ENCODE measurements at places on chromosomes 1 and 21.
A peak's percentile ranks its signal among the peaks of the same experiment; 100 is the strongest.

DNA sequence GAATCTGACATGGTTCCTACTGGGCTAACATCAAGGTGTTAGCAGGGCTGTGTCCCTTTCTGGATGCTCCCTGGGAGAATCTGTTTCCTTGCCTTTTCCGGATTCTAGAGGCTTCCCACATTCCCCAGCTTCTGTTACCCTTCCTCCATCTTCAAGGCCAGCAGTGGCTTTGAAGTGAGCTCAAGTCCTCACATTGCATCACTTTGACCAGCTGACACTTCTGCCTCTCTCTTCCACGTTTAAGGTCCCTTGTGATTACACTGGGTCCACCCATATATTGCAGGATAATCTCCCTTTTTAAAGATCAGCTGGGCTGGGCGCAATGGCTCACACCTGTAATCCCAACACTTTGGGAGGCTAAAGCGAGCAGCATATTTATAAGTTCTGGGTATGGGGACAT, 33.1 kb downstream of the CNST start:
- no peak for DNase-seq

DNA sequence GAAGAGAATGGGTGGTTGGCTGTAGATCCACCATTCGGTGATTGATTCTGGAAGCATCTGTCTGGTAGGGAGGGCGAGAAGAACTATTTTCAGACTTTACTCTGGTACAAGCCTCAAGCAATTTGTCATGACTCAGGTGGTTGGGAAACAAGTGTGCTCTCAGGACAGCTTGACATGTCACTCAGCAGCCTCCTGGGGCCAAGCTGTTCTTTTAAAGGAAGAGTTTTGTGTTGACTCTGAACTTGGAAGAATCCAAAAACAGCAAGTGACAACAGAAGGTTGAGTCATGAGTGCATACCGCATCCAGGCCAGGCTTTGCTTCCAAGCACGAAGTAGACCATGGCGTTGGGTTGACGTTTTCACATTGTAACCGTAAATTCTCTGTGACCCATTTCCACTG, 65.9 kb downstream of the CLIC6 start:
- no peak for DNase-seq

DNA sequence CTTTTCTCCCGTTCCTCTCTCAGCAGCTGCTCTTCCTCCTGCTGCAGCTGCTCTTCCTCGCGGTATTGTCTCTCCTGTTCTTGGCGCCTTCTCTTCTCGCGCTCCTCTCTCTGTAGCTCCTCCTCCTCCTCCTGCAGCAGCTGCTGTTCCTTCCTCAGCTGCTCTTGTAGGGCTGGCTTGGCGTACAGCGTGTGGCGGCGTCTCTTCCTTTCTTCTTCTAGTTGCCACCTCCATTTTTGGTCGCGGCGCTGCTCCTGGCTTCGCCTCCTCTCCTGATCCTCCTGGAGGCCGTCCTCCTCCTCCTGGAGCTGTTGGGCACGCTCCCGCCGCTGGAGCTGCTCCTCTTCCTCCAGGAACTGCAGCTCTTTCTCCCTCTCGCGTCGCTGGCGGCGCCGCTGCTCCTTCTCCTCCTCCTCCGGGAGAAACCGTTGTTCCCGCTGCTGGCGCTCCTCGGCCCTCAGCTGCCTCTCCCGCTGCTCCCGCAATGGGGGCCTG, 4.8 kb downstream of the TCHH start:
- DNase-seq: no peak

DNA sequence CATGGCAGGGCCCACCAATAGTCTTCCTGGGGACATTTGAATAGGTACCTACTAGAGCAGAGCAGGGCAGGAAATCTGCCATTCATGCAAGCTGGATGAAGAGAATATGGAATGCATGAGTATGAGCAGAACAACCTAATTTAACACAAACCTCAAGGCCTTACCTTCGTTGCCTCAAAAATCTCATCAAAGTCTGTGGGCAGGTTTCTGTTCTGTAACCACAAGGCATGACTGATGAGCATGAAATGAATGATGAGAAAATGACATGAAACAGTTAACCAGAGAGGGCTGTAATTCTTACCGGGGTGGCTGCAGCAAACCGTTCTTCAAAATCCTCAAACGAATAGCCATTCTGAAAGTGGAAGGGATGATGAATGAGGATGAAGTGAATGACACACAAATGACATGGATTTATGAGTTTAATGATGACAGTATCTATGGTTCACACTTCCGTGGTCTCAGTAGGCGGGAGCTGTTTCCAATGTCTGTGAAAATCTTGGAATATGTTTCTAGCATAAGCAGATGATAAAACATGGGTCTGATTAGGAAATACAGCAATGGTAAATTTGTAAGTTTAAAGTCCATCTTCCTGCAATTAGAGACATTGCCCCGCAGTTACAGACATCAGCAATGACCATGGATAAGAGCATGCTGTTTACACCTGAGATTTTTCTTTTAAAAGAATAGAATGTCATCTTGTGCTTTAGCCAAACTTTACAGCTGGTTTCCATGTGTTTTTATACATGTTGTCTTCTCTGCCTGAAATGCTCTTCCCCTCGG, 67.6 kb upstream of the C8B start:
- no peak for DNase-seq

- no peak for DNase-seq
These were observed 98.6 kb downstream of the SIPA1L2 start for GRCh38 chr1:232531291-232531690.

DNA sequence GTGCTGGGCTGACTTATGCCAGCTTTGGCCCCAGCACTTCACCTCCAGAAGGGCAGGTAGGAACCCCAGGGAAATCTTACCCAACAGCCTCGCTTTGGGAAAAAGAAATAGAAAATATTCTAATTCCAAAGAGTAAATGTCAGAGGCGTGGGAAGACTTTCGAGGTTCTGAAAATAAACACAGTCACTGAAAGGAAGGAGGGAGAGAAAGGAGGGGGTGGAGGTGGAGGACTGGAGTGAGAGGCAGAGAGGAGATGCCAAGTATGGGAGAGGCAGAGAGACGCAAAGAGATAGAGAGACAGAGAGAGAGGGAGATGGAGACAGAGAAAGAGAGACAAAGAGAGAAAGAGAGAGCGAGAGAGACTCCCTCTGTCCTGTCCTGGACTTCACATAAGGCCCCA, 395.0 kb downstream of the PTPRU start:
- no peak for DNase-seq

DNA sequence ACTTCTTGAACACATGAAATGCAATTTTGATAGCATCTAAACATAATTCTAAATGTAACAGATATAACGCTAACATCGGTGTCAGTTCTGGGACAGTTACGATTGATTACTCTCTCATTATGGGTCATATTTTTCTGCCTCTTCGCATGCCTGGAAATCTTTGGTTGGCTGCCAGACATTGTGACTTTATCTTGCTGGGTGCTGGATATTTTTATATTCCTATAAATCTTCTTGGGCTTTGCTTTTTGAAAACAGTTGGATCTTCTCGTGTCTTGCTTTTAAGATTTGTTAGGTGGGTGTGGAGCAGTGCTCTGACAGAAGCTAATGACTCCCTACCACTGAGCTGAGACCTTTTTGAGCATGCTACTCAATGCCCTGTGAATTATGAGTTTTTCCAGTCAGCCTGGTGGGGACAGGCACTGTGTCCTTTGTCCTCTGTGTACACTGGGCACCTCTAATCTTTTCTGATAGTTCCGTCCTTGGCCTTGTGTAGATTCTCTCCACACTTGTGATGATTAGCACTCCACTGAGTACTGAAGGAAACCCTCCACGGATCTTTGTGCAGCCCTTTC, 28.0 kb upstream of the EDARADD start:
- DNase-seq: no peak

GRCh38 chr1:180947901-180948640, 35.4 kb downstream of the KIAA1614 start:
- no peak for DNase-seq

DNA sequence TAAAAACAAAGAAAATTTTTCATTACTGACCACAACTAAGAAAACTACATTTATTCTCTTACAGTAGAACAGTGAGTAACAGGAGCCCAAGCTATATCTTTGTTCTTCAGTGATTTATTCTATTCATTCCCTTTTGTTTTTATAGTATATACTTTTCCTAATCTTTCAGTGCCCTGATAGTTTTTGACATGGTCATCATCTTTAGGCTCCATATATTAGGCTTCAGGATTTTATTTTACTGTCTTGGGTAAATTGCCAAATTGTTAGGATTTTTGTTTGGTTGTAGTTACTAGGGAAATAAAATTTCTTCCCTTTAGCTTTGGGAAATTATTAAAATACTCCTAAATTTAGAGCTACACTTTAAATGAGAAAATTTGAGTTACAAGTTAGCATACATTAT, 10.3 kb downstream of the FBXO28 start:
- DNase-seq: no peak

- DNase-seq: no peak
These were observed 3.0 kb upstream of the OR2C3 start for GRCh38 chr1:247539215-247539614.

GRCh38 chr1:156114919-156115513, 505 bp downstream of the LMNA start:
- no peak for DNase-seq

DNA sequence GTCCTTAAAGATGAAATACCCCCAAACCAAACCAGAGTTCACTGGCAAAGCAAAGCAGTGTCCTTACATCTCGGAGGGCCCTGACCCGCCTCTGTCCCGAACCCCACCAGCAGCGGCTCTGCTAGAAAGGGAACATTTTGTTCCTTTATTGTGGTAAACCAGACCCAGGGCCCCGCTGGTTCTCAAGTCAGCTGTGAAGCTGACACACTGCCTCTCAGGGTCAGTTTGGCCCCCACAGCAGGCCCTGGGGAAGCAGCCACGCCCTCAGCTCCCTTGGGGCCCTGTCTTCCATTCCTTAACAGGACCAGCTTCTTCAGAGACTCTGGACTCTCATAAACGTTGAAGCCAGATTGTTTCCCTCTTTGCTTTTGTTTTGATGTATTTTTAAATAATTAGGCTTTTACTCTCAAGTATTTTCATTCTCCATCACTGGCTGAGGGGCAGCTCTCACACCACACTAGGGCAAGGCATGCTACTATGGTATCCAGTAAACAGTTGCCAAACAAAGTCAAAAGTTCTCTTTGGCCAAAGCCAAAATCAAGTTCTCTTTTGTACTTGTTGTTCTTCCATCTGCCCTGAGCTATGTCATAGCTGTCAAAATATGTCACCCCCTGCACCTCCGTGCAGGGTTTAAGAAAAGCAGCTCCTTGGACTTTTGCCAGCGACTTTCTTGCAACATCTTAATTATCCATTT, 61.1 kb upstream of the ANGPTL1 start:
- no peak for DNase-seq

DNA sequence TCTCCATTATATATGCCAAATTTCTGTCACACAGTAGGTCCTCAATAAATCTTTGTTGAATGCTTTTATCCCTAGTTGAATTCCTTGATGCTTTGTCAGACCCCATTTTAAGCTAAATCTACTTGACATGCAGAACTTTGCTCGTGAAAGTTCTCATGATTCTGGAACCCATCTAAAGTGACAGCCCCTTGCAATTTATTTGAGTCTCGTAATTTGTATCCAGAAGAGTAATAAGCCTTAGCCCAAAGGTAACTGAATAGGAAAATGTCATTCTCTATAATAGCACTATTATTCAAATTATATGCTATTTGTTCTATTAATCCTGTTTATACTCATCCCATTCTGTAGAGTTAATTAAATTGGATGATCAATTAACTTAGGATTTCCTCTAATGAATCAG, 466.6 kb upstream of the OLFM3 start:
- no peak for DNase-seq

- DNase-seq: no peak
These were observed 40.9 kb downstream of the GALNT2 start for GRCh38 chr1:230107941-230108340.

GRCh38 chr1:109626682-109627408, 7.2 kb downstream of the AMPD2 start:
- DNase-seq: no peak

GRCh38 chr1:8462371-8462892, 144.5 kb downstream of the SLC45A1 start:
- no peak for DNase-seq

DNA sequence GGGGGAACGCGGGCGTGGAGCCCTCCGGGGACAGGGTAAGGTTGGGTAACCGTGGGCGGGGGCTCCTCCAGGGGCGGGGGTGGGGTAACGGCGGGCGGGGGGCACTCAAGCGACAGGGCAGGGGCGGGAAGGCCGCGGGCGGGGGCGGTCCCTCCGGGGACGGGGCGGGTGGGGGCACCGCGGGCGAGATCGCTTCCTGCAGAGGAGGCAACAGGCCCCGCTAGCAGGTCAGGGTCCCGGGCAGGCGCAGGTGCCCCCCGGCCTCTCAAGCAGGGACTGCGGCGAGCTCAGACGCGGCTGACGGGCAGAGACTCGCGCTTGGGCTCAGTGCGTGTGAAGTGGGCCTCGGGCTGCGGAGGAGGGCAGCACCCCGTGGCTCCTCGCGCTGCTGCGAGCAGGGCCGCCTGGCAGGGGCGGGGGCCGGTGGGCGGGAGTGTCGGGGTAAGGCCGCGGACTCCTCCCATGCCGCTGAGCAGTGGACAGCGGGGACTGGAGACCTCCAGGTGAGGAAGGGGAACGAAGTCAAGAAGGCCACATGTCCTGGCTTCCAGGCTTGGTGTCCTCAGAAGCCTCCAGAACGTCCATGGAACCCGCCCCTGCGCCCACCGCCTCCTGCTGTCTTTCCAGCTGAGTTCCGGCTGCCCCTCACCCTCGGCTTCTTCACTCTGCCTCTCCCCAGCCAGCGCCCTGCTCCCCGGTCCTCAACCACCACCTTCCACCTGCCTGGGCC, 627 bp upstream of the GNB1 start:
- no peak for DNase-seq

GRCh38 chr1:212692774-212693644, 6.6 kb downstream of the BATF3 start:
- DNase-seq: no peak

DNA sequence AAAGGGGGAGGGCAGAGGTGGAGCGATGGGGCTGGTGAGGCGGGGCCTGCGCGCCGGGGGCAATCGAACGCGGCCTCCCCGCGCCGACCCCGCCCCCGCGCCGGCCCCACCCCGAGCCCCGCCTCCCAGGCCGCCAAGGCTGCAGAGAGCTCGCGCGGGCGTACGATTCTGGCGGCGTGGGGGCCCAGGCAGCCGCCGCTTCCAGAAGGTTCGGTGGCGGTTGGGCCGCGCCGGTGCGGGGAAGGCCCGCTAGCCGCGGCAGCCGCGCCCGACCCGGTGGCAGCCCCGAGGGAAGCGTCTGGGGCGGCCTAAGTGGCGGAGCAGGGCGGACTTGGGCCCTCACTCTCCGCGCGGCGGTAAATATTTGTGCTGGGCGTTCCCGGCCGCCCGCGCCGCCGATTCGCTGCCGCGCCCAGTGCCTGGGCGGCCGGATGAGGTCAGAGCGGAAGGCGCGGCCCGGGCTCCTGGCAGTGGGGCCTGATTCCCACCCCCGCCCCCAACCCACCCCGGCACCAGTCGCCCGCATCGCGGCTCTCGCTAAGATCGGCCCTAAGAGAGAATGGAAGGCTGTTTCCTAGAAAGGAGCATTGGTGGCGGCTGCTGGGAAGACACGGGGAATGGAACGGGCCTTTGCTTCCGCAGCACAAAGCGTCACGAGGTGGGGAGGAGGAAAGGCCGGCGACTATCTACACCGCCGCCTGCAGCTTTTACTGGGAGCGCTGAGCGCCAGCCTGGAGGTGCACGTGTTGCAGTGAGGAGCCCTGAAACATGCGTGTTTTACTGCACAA, at the start of gene ACOT7:
Gene ACOT7 (minus strand): TSS at position 368 of the 788 bp plus-strand sequence. CDS start 368 bp downstream, outside the sequence.
- DNase-seq: peak; percentile 35
